ENCODE measurements at places on chromosomes 13 and 19. TPM values are rescaled to one million over a fixed set of nuclear protein-coding genes. Genes with fewer than 3 reads are reported as not detected.

Gene EFNA2
- total RNA-seq, result 0.10 TPM

Gene ARHGAP45
- 13.4 TPM for total RNA-seq

Gene SLC44A2
- total RNA-seq, result 48.5 TPM

Gene F10
- 1.0 TPM for total RNA-seq

Gene CPAMD8
- total RNA-seq, result 1.6 TPM

Gene BABAM1
- 75.3 TPM for total RNA-seq

Gene GZMM
- total RNA-seq, result not detected

Gene HSPBP1
- 38.6 TPM for total RNA-seq

Gene CLEC4M
- not detected for total RNA-seq

Gene AMER2
- not detected for total RNA-seq

Gene PEAK3
- total RNA-seq, result 0.05 TPM

Gene ZNF793
- total RNA-seq, result 3.0 TPM
